ENCODE measurements at places on chromosomes 6 and 20. TPM values are rescaled to one million over a fixed set of nuclear protein-coding genes. Genes with fewer than 3 reads are reported as not detected.

- ATAC-seq = no peak
Measured at GRCh38 chr20:38726804-38727606, 2.7 kb downstream of the SLC32A1 start.

DNA sequence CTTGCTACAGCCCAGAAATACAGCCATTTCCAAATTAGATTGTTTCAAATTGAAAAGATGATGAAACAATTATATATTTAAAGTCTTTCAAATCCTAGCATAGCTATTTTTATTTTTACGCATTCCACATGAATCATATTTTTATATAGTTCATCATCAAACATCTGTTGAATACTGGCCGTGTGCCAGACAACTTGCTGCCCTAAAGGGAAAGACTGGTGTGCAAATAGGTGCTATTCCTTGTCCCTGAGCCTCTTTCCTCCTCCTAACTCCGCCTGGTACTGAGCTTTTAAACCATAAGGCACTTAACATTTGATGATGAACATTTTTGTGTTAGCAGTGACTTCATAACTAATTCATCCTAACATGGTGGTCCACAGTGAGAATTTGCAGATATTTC lies 18.7 kb upstream of the PLCG1 start:
- ATAC-seq = no peak

- ATAC-seq = no peak
Measured at GRCh38 chr20:45630371-45630770, 713 bp downstream of the WFDC9 start.

GRCh38 chr6:166364456-166364855 lies 18.3 kb downstream of the MPC1 start:
- ATAC-seq = peak; percentile 61

DNA sequence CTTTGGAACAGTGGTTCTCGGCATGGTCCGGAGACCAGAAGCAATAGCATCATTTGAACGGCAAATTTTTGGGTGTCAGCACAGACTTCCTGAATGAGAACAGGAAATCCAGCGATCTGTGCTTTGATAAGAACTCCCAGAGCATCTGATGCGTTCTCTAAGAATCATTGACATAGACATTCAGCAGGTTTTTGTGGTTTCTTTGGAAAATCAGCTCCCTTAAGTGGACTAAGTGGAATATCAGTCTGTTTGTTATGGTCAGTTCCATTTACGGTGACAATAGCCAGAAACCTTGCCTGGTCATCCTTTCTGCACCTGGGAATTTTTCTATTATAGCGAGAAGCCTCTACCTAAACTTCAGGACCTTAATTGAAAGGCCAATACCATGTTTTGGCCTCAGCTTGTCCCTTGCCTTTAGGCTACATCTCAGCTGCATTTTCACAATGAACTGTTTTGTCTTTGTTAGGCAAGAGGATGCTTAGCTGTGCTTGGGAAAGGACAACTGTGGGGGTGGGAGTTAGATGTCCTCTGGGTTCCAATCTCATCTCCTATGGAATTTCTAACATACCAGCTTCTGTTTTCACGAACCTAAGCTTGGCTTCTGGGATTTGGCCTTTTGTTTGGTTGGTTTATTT lies 299.7 kb downstream of the CDKAL1 start:
- no peak for ATAC-seq

GRCh38 chr6:163816441-163816840 lies 401.9 kb downstream of the QKI start:
- ATAC-seq = no peak

DNA sequence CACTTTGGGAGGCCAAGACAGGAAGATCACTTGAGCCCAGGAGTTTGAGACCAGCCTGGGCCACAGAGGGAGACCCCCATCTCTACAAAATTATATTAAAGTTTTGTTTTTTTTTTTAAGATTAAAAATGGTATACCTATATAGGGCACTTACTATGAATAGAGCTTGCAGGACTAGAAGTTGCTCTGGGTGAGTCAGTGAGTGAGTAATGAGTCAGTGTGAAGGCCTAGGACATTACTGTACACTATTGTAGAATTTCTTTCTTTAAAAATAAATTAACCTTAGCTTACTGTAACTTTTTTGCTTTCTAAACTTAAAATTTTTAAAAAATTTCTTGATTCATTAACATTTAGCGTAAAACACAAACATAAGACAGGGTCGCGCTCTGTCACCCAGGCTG lies 29.7 kb downstream of the STK35 start:
- no peak for ATAC-seq

DNA sequence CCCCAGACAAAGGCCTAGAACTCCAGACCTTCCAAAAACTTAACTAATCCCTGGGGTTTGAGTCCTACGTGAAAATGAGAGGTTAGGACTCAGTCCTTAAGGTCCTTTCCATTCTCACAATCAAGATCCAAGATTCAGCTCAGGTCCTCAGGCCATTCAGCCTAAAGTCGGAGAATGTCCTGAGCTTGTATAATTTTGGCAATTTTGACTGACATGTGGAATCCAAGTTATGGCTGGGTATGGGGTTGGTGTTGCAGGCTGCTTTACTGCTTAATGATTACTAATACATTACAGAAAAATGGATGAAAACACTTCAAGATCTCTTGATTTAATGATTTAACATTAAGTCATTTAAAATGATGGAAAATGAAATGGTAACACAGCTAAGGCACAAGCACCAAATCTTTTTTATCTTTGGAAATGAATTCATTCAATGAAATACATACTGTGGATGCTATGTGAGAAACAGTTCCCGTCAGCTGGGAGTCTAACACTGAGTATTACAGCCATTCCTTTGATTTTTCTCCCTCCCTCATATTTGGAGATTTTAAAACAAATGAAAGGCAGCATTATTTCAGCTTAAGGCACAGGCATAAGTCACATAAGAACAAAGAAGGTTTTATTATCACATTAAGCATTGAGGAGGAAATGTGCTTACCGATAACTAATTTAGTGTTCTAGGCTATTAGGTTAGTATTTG lies 1.3 kb downstream of the ARHGAP18 start:
- ATAC-seq = no peak

DNA sequence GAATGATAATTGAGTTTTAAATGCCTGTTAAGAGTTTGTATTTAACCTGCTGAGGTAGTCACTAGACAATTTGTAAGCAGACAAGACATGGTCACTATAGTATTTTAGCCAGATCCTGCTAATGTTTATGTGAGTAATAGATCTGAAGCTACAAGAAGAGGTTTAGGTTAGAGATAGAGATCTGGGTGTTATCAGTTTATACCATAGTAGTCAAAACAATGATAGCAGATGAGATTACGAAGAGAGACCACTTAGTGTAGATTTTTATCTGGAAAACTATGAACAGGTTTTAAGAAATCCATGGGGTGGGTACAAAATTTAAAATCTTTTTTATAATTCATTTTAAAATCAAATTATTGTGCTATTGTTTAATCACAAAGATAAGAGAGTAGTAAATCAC lies 47.5 kb downstream of the PHIP start:
- ATAC-seq = no peak

GRCh38 chr6:378090-378957 lies 13.2 kb upstream of the IRF4 start:
- no peak for ATAC-seq

DNA sequence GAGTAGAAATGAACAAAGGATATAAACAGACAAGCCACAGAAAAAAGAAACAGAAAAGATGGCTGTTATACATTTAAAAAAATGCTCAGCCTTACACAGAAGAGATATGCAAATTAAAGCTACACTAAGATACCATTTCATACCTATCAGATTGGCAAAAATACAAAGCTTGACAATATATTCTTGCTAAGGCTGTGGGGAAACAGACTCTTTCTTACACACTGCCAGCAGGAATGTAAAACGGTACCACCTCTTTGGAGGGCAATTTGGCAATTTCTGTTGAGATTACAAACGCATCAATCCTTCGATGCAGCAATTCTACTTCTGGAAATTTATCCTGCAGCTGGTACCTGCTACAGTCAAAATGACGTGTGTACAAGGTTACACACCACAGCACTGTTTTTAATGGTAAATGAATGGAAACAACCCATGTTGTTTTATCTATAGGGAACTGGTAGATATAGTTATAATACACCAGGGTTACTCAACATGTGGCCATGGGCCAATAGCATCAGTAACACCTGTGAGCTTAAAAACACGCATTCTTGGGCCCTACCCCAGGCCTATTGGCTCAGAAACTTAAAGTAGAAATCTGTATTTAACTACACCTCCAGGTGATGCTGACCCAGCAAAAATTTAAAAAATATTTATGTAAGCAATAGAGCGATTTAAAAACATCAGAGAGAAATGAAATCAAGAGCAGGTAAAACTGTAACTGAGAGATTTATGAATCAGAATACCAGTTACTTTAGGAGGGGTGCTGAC lies 53.3 kb downstream of the TRAM2 start:
- ATAC-seq = no peak

GRCh38 chr6:110353457-110354001 lies 4.6 kb downstream of the METTL24 start:
- no peak for ATAC-seq

- no peak for ATAC-seq
Measured at GRCh38 chr20:23631981-23632710, 5.6 kb downstream of the CST3 start.

- ATAC-seq = no peak
Measured at GRCh38 chr6:51314965-51315364, 496.3 kb downstream of the TFAP2B start.

GRCh38 chr6:42390228-42390934 lies 61.3 kb downstream of the TRERF1 start:
- no peak for ATAC-seq

The PLEKHG1 gene
- 9.4 TPM for total RNA-seq

The FNDC1 gene
- 5.7 TPM for total RNA-seq

The FYN gene
- total RNA-seq = 125 TPM

The TBXT gene
- total RNA-seq = 0.13 TPM

The OPRL1 gene
- total RNA-seq = 2.2 TPM

The SSTR4 gene
- 0.62 TPM for total RNA-seq

The COL9A3 gene
- 0.60 TPM for total RNA-seq

The DEFB123 gene
- total RNA-seq = not detected

The HSPA12B gene
- total RNA-seq = 0.89 TPM

The SYCP2L gene
- 3.5 TPM for total RNA-seq

The EYA4 gene
- total RNA-seq = 45.5 TPM

The OPRM1 gene
- total RNA-seq = 2.3 TPM

Measured in motor neuron (in vitro differentiated cells).